Activated naive CD8-positive, alpha-beta T cell treated with anti-CD3 and anti-CD28 coated beads, Interleukin-2, amount 10 ng/mL, durations not matched to agents 7 days and 5 days (primary cell): ENCODE measurements at places on chromosomes 5 and 9. TPM values are rescaled to one million over a fixed set of nuclear protein-coding genes. Genes with fewer than 3 reads are reported as not detected.

GLRA1 gene
- total RNA-seq = not detected

OR1L4 gene
- total RNA-seq = not detected

LRRC14B gene
- 0.37 TPM for total RNA-seq

RANBP3L gene
- not detected for total RNA-seq

PCDHGA8 gene
- 0.11 TPM for total RNA-seq

TAF11L10 gene
- not detected for total RNA-seq

CLINT1 gene
- total RNA-seq = 69.7 TPM
